Activated CD4-positive, alpha-beta memory T cell treated with anti-CD3 and anti-CD28 coated beads for 36 hours (primary cell): ENCODE measurements at places on chromosomes 4 and X. TPM values are rescaled to one million over a fixed set of nuclear protein-coding genes. Genes with fewer than 3 reads are reported as not detected.

DNA sequence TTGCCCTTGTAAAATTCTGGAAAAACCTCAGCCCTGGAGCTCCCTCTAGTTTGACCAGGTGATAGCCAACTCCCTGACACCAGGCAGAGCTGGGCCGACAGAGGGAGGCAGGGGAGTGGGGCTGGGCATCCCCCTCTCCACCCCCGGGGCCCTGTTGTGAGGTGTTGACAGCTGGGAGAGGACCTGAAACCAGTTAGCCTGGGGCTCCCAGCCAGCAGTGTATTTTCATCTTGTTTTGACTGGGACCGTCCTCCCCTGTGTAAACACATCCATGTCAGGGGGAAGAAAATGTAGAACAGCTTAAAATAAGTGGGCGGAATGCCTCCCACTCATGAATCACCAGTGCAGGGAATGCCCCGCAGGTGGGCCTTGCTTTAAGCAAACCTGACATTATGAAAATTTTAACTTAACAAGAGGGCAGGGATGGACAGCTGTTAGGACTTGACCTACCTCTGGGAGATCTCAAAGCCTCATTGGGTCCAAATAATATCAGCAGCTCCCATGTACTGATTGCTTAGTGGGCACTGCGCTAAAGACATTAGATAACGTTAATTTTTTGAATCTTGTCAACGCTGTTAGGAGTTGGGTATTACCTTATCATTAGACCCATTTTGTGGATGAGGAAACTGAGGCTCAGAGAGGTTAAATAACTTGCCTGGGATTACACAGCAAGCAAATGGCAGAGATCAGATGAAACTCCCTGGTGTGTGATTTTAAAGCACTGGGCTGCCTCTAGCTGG is 45.9 kb downstream of the TSC22D3 start:
- no peaks in the 10 kb centered on the region for H3K27me3 ChIP-seq
- H3K27ac ChIP-seq, result no peak overlapping the region
- no peak overlapping the region for H3K4me3 ChIP-seq

DNA sequence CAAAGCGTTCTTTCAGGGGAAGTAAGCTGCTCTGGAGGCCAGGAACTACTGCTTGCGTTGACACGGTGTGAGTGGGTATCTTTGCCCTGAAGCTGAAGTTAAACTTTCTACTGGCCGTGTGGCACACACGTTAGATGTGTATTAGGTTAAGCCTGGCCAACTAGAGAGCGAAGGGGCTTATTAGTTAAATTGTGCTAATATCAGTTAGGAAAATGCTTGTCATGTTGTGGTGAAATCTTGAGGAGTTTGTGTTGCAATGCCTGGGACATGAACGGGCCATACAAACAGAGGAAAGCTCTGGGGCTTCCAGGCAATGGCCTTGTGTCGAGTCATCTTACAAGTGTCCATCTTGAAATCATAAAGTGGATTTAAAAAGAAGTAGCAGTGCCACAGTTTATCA is 62.6 kb downstream of the NSUN7 start:
- no peak overlapping the region for H3K27ac ChIP-seq
- no peak overlapping the region for H3K4me3 ChIP-seq
- DNase-seq, result no peak
- no peaks in the 10 kb centered on the region for H3K4me1 ChIP-seq

The BGN gene
- total RNA-seq, result not detected

DNA sequence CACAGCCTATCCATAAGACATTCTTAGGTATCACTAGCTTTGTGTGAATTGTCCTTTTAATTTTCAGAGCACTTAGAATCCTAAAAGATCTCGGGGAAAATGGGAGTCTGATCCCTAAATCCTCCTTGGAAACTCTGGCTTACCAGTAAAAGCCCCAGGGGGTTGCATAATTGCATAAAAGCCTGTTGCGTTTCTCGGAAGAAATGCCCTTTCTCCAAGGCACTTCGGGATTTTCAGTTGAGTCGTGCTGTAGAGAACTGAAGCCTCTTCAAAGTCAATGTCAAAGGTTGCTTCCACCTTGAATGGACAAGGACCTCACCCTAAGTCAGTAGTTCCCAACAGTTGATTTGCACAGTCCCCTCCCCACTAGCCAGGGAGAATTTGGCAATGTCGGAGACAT is 20.8 kb downstream of the FAM184B start:
- no peak overlapping the region for H3K4me3 ChIP-seq
- H3K4me1 ChIP-seq, result no peaks in the 10 kb centered on the region
- peaks cover 3% of the 10 kb centered on the region for H3K27me3 ChIP-seq
- no peak for DNase-seq
- no peaks in the 10 kb centered on the region for H3K36me3 ChIP-seq

DNA sequence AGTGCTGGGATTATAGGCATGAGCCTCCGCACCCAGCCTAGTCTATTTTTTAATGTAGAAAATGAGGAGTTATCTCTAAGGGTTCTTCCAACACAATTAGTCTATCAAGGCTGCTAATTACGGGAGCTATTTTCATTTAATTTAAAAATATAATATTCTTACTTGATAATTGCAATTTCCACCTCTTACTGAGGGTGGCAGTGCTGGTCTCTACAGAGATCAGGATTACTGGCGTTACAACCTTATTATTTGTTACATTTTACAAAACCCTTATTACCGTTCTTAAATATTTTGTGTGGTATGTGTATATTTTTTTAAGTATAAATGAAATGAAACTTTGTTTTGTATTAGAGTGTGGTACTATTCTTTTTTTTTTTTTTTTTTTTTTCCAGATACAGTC is 17.6 kb upstream of the GK start:
- no peak overlapping the region for H3K4me3 ChIP-seq
- no peak overlapping the region for H3K27ac ChIP-seq
- H3K4me1 ChIP-seq, result peaks cover 2% of the 10 kb centered on the region
- H3K27me3 ChIP-seq, result no peaks in the 10 kb centered on the region
- H3K36me3 ChIP-seq, result no peaks in the 10 kb centered on the region

The AR gene
- total RNA-seq, result 0.21 TPM

The MXD4 gene
- total RNA-seq, result 4.9 TPM

The IGBP1 gene
- 50.8 TPM for total RNA-seq

DNA sequence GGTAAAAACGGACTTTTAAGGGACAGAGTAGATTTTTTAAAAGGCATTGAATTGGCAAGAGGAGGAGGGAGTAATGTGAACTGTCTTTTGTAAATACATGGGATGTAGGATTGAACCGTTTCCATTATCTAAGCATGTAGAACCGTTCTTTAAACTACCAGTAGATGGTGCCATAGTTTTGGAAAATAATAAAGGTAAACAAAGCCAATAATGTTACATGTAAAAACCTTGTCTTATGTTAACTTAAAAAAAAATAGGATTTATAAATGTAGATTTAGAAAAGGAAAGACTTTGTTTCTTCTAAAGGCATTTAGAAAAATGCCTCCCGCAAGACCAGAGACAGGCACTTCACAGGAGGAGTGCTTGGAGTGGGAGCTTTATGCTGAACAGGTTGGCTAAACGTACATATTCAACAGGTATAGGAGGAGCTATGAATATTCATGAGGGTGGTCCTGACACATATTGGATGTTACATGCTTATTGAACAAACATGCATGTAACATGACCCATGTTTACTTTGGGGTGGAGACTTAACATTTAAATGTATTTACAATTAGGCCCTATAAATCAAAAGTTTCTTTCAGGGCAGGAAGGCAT is 45.5 kb upstream of the FAM241A start:
- no peak for DNase-seq
- peaks cover 2% of the 10 kb centered on the region for H3K27me3 ChIP-seq
- H3K36me3 ChIP-seq, result no peaks in the 10 kb centered on the region
- no peak overlapping the region for H3K27ac ChIP-seq

GRCh38 chrX:152819266-152819665 is 11.3 kb downstream of the CETN2 start:
- peaks cover 4% of the 10 kb centered on the region for H3K27me3 ChIP-seq
- H3K4me3 ChIP-seq, result no peak overlapping the region

GRCh38 chr4:176149680-176150355 is 45.6 kb downstream of the SPATA4 start:
- DNase-seq, result no peak
- no peaks in the 10 kb centered on the region for H3K27me3 ChIP-seq
